ENCODE measurements at places on chromosomes 4 and X. TPM values are rescaled to one million over a fixed set of nuclear protein-coding genes. Genes with fewer than 3 reads are reported as not detected.

The ZNF330 gene
- 38.2 TPM for total RNA-seq

The SRD5A3 gene
- total RNA-seq: 5.4 TPM

The RBMXL3 gene
- not detected for total RNA-seq

The SFRP2 gene
- total RNA-seq: not detected

The PCDH18 gene
- total RNA-seq: 2.6 TPM

The HCFC1 gene
- total RNA-seq: 38.1 TPM

The XAGE1A gene
- 5.7 TPM for total RNA-seq

The MND1 gene
- 20.3 TPM for total RNA-seq

The F11 gene
- not detected for total RNA-seq

DNA sequence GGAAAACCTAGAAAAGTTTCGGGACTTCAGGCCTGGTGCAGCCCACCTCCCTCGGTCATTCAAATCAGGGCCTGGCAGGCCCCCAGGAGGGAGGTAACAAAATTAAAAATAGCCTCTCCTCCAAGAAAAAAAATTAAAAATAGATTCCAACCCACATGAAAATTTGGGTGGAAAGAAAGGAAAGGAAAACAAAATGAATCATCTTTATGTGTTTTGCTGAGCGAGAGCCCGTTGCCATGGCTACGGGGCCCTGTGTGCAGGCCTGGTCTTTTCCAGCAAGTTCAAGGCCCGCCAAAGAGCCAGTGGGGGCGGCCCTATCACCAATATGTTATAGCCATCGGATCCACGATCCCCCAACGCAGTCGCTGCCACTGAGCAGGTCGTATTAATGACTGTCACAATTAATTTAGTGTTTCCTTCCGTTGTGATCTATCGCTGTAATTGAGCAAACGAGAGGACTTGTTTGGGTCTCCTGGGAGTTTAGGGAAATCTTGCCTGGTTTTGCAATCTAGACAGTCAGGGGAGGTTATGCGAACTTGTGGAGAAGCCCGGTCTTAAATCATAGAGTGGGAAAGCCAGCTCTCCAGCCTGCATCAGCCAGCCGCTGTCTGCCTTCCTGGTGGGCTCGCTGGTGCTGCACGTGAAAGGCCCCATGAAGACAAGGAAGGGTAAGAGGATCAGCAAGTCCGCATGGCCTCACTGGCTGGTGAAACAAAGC is 452.4 kb downstream of the BCOR start:
- peak; percentile 74 for DNase-seq

- DNase-seq: no peak
Measured at GRCh38 chr4:41653523-41653922, 95.0 kb downstream of the PHOX2B start.

DNA sequence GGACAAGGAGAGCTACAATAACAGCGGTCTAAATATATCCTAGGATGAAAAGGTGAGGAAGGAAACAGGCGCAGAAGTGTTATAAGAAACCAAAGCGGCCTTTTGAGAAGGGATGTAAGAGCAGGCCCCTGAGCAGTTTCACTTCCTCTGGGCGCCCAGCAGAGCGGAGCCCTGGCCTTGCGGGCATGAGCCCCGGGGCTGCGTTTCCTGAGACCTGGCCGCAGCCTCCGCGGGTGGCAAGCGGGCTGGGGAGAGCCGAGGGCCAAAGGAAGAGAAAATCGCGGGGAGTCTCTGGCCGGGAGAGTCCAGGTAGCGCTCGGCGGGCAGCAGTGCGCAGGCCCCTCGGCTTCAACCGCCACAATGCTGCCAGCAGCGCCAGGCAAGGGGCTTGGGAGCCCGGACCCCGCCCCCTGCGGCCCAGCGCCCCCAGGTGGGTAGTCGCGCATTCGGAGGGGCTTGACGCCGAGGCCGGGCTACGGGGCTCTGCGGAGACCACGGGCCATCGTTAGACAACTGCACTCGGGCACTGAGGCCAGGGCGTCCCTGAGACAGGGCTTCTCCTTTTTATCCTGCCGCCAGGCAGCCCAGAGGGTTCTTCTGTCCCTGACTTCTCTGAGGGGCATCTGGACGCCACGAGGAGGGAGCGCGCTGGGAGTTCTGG is at the start of gene BANK1:
Gene BANK1, plus strand, starts transcription at position 210 of the 661 bp plus-strand sequence. Its CDS starts 151 bp downstream, at position 361.
- DNase-seq: peak; percentile 23

GRCh38 chrX:125778261-125778660 is 387.8 kb downstream of the DCAF12L2 start:
- DNase-seq: no peak

GRCh38 chrX:131577999-131578734 is 34.3 kb downstream of the OR13H1 start:
- peak; percentile 15 for DNase-seq

DNA sequence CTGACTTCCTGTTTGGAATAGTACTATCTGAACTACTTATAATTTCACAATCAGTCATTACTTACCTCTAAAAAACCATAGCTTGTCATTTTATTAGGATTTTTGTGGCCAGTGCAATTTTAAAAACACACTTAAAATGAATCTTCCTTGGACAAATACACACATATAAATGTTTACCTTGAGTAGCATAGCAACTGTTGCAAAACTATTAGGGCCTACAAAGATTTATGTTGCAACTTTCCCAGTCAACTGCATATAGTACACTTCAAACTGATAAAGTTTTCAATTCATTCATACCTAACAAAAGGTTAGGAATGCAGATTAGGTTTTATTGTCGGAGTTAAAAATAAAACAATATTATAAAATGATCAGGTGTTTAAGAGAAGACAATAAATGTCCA is 193.0 kb downstream of the PDGFC start:
- DNase-seq: no peak

GRCh38 chr4:89000382-89000781 is 56.6 kb downstream of the FAM13A start:
- no peak for DNase-seq

- peak; percentile 26 for DNase-seq
Measured at GRCh38 chr4:146095091-146095690, 80.3 kb upstream of the LSM6 start.

GRCh38 chr4:152380185-152380584 is 155.7 kb downstream of the FBXW7 start:
- DNase-seq: no peak

- DNase-seq: no peak
Measured at GRCh38 chr4:103720661-103721060, 876 bp upstream of the TACR3 start.

GRCh38 chrX:139832718-139833309 is 100.0 kb downstream of the ATP11C start:
- DNase-seq: no peak

DNA sequence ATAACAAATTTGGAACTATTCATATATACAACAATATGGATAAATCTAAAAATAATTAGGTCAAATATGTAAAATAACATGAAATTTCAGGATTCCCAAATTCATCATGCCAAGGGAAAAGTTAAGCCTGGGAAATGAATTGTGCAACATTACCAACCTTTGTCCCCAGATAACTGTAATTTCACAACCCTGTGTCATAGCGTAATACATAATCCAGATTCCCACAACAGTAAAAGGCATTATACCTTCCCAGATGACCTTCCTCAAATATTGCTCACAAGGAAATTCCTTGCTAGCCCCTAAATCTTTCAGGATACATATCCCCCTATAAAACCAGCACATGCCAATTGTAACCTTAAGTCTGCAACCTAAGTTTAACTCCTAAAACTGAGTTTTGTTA is 32.9 kb upstream of the RAB40A start:
- no peak for DNase-seq

DNA sequence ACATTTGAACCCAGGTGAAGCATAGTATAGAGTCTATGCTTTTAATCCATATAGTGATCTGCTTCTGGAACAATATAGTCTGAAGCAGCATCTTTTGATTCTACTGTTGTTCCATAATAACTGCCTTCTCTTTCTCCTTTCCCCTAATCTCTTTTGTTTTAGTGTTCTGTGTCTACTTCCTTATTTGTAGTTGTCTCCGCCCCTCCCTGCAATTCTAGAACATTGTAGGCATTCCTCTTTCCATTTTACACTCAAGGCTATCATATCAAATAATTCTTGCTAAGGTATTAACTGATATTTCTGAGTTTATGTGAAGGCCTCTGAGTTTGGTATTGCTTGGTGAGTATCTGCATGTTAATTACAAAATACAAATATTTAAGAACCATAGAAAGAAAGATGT is 11.6 kb downstream of the BLTP1 start:
- DNase-seq: no peak

- no peak for DNase-seq
Measured at GRCh38 chr4:136056748-136057147, 1475.5 kb downstream of the PCDH18 start.

DNA sequence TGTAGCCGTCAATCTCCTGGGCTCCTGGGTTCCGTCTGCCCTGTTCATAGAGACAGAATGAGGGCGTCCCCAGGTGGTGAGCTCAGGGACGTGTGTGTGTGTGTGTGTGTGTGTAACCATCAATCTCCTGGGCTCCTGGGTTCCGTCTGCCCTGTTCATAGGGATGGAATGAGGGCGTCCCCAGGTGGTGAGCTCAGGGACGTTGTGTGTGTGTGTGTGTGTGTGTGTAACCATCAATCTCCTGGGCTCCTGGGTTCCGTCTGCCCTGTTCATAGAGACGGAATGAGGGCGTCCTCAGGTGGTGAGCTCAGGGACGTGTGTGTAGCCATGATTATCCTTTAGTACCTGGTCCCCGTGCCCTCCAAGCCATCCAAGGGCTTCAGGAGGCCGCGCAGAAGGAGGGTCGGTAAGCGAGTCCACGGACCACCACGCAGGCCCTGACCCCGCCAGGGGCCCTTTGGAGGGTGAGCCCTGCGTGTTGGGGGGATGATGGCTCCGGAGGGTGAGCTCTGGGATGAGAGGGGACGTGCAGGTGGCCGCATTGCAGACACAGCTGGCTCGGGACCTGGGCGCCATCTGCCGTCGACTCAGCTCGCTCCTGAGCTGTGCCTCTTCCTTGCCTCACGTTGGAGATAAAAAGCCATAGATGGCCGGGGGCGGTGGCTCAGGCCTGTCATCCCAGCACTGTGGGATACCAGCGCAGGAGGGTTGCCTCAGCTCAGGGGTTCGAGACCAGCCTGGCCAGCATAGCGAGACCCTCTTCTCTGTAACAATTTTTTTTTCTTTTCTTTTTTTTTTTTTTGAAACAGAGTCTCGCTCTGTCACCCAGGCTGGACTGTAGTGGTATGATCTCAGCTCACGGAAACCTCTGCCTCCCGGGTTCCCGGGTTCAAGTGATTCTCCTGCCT is 5.4 kb upstream of the GTPBP6 start:
- peak; percentile 65 for DNase-seq

GRCh38 chr4:127219232-127219631 is 413.5 kb upstream of the INTU start:
- DNase-seq: no peak

GRCh38 chr4:5906191-5906590 is 13.3 kb upstream of the CRMP1 start:
- no peak for DNase-seq

GRCh38 chr4:140115140-140115539 is 38.8 kb downstream of the MAML3 start:
- DNase-seq: no peak

- no peak for DNase-seq
Measured at GRCh38 chr4:102647117-102647516, 113.7 kb downstream of the MANBA start.
